ENCODE measurements at places on chromosomes 1 and 21.

DNA sequence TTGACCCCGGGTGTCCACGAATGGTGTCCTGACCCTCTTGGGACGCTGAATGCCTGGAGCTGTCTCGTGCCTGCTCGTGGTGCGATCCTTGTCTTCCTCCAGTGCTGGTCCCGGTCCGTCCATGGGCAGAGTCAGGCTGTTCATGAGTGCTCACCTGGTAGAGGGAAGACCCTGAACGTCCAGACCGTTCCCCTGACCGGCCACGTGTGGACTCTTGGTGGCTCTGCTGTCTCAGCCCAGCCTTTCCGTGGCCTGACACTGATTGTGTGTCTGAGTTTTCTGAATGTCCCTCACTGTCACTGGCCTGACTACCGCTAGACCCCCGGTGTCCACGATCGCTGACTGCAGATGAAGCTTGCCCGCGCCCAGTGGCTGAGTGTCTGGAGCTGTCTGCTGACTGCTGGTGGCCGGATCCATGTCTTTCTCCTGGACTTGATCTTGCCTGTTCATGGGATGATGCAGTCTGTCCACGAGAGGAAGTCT, 11.7 kb downstream of the FLG start:
- DNase-seq = no peak

- no peak for DNase-seq
Observed at GRCh38 chr21:41195311-41195710, 27.4 kb downstream of the BACE2 start.

DNA sequence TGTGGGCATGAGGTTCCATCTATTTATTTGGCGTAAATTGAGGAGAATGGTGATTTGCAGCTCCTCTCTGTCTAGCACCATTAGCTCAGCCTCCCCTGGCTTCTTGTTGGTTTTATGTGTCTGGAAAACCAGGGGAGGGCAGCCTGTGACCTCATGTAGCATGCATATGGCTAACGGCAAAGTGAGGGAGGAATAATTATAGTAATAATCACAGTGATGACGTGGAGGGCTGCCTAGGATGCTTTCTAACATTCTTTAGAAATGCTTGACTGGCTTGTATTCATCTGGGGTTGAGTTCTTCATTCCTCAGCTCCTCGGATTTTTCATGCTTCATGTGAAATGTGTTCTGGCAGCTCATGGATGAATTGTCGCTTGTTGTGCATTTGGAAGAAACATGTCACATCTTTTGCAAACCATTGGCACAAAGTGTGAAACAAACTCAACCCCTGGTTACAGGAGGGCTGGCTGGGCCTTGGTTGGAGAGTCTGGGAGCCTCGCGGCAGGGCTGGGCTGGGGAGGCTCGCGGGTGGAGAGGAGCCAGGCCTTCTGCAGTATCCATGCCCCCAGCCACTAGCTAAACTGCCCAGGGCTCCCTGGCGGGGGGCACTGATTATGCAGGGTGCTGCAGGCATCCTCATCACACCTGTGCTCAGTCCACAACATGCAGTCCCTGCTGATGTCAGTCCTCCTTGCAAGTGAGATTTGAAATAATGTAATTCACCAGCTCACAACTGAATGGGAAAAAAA, 149.6 kb downstream of the DISC1 start:
- DNase-seq = peak; percentile 9

GRCh38 chr1:157163273-157164127, 25.3 kb upstream of the ETV3 start:
- peak; percentile 72 for DNase-seq

- DNase-seq = no peak
Observed at GRCh38 chr1:31978843-31979400, 34.7 kb upstream of the KHDRBS1 start.

GRCh38 chr1:185305419-185305818, 11.6 kb downstream of the IVNS1ABP start:
- DNase-seq = no peak

DNA sequence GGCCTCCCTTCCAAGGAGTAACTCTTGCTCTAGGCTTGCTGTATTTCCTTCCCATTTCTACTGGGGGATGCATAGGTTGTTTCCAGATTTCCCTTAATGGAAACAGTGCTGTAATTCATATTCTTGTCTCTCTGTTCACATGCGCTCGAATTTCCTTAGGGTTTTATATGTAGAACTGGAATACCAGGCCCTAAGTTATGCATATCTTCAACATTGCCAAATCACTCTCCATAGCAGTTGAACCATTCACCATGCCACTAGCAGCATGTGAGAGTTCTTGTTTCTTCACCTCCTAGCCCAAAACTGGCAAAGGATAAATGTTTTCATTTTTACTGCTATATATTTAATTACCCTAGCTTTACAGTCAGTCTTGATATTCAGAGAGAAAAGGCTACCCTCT, 12.8 kb downstream of the MAP10 start:
- no peak for DNase-seq

GRCh38 chr1:99740141-99740540, 26.3 kb downstream of the FRRS1 start:
- DNase-seq = no peak

- DNase-seq = no peak
Observed at GRCh38 chr1:155072531-155073289, 5.9 kb upstream of the EFNA3 start.

GRCh38 chr1:48048064-48048463, 50.9 kb upstream of the TRABD2B start:
- DNase-seq = no peak

- no peak for DNase-seq
Observed at GRCh38 chr1:46199233-46199749, 1.1 kb upstream of the POMGNT1 start.

DNA sequence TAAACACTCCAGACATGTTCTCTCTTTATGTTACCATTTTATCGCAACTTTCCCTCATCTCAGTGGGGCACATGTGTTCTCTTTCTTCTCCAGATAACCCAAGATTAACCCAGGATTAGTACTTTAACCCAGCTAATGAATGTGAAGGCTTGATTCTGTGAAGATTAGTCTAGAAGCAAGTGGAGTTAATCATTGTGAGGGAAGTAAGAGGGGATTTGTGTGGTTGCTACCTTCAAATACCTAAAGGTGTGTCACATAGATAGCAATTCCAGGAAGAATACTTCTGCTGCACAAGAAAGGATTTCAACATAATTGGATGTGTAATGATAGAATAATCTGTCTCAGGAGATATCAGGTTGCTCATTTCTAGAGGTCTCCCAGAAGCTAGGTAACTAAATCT, 327.1 kb downstream of the PBX1 start:
- no peak for DNase-seq

DNA sequence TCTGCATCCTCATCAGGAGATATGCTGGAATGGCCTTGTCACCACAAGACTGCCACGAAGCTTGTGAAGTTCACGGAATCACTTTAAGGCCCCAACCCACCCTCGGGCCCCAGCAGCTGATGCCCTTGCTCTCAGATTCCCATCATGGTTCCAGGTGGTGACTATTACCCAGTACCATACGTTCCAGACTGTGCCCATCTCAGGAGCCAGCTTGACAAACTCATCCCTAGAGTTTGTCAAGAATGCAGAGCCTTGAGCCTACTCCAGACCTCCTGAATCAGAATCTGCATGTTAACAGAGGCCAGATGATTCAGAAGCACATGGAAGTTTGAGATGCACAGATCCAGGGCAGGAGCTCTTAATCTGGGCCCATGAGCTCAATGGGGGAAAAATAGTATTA, 53.9 kb upstream of the RBM15 start:
- no peak for DNase-seq

DNA sequence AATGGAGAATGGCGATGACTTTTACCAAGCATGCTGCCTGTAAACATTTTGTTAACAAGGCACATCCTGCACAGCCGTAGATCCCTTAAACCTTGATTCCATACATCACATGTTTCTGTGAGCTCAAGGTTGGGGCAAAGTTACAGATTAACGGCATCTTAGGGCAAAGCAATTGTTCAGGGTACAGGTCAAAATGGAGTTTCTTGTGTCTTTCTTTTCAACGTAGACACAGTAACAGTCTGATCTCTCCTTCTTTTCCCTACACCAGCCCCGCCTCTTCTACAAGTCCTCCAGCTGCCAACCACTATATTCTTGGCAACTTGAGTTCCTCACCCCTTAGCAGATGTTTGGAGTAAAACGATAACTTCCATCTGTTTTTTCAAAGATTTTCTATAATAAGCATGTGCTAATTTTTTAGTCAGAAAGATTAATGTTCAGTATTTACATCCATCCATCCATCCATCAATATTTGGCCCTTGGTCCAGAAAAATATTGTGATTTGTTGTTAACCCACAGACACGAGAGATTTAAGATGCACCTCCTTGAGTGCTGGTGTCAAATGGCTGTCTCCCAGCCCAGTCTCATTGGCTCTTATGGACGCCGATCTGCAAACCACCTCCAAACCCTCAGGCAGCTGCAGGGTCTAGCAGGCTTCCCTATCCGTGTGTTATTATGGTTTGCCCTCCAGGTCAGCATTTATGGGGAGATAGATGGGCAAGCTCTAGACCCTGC, 3.8 kb downstream of the DNALI1 start:
- DNase-seq = no peak

- peak; percentile 89 for DNase-seq
Observed at GRCh38 chr1:2212532-2213491, 15.3 kb upstream of the SKI start.

- no peak for DNase-seq
Observed at GRCh38 chr1:201328576-201328975, 45.3 kb downstream of the PKP1 start.

- DNase-seq = no peak
Observed at GRCh38 chr21:40021558-40022351, 154.5 kb downstream of the PCP4 start.

- no peak for DNase-seq
Observed at GRCh38 chr1:27660300-27660835, 11.6 kb downstream of the IFI6 start.

GRCh38 chr1:54835970-54836369, 34.8 kb upstream of the TTC22 start:
- no peak for DNase-seq

- no peak for DNase-seq
Observed at GRCh38 chr21:39022035-39022434, 161.2 kb downstream of the PSMG1 start.

- DNase-seq = peak; percentile 53
Observed at GRCh38 chr1:18575620-18576019, 55.0 kb upstream of the PAX7 start.

DNA sequence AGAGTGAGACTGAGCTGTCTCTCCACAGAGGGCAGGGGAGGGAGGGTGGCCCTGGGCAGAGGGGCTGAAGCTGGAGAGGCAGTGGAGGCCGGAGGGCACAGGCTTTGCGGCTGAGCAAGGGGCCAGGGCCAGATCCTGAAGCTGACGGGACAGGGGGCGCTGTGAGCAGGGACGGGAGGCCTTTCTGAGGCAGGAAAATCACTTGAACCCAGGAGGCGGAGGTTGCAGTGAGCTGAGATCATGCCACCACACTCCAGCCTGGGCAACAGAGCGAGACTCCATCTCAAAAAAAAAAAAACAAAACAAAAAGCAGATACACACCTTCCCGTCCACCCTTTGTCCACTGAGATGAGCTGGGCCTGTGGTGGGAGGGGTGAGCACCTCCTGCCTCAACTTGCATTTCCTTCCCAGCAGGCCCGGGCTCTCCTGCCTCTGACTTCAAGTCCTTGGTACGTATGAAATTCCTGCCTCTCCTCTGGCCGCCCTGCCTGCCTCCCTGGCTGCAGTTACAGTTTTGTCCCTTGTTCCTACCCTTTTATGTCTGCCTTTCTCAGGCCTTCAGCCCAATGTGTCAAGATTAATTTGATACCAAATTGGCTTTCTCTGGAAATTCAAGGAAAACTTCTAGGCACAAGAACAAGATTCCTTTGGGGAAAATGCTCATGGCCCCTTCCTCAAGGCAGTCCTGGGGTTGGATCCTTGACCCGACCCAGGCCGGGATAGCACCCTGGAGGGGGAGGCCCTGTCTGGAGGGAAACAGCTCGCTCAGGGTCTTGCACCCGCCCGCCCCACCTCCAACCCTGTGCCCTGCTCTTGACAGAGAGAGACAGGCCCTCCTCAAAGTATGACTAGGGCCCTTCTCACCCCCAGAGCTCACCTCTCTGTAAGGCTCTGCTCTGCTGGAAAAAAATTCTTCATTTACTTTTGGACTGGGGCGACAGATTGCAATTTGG, 11.2 kb upstream of the ADAMTSL4 start:
- DNase-seq = peak; percentile 77

GRCh38 chr1:48619539-48619938, 147.5 kb upstream of the SPATA6 start:
- DNase-seq = no peak

DNA sequence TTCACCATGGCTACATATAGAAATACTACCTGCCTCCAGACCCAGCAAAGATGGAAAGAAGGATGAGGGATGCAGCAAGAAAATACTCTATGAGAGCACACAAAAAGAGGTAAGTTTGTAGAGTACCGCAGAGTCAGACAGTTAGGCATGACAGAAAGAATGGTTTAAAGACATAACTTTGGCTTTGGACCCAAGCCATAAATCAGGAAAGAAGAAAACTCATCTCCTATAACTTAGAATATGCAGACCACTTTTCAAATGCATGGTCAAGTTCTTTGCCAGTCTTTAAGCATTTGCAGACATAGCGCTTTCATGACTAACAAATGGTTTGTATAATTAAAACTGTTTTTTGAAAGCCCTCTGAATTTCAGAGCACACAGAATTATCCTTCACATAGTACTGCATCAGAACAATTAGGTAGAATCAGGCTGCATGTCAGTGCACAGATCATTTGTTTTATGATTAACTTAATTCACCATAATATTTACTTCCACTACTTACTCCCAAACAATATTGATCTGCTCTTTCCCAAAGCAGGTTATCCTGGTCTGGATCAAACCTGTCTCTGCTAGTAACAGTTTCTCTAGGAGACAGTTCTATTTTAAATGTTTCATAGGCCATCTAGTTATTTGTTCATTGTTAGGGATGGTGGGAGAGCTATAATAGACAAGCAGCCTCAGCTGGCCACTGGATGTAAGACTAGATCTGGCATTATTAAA, 280.7 kb upstream of the NR5A2 start:
- DNase-seq = no peak

GRCh38 chr1:206516728-206516990, 9.3 kb downstream of the RASSF5 start:
- DNase-seq = no peak

GRCh38 chr1:152224093-152224492, at the start of gene HRNR:
HRNR (minus strand) TSS chr1:152224193; CDS start chr1:152223253, 940 bp downstream.
- no peak for DNase-seq

DNA sequence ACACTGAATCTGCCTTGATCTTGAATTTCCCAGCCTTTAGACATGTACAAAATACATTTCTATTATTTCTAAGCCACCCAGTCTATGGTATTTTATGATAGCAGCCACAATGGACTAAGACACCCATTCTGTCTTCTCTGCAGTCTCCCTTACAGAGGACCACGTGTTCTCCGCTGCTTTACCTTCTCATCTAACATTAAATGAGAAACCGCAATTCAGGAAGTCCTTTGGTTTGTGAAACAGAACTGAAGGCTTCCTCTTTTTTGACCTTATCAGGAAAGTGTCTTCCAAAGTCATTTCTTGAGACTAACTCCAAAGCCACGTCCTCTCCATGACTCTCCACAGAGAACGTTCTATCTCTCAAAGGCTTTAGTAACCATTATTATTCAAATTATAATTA, 560.1 kb downstream of the OMA1 start:
- DNase-seq = no peak

- no peak for DNase-seq
Observed at GRCh38 chr1:32706491-32706890, 3.9 kb upstream of the SYNC start.
